ENCODE measurements at places on chromosomes 12 and 14.

DNA sequence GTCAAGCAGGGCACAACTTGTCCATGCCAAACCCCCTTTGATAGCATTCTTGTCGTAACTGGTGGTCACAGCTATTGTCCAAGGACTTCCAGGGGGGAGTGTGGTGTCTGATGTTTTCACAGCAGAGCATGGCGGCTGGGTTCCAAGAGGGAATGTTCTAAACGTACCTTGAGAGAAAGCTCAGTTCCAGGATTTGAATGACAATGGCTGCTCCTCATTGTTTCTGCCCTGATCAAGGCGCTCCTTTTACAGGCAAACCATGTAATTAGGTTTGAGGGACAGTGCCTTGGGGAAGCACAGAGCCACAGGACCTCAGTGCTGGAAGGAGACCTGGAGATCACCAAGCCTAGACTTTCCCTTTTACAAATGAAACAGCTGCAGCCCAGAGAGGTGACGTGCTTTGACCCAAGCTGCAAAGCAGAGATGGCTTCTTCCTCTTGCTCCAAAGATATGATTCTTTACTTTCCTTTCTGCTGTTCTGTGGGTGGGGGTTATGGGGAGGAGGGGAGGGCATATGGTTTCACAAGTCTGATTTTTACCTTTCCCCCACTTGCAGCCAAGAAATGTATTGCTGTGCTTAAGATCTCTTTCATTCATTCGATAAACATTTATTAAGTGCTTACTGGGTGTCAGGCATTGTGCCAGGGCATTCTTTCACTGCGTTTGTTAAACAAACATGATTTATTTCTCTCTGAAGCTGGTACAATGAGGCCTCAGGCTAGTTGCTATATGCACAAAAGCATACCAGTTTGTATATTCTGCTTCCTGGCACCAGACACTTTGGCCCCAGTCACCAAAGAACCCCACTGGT is 172.8 kb downstream of the KTN1 start:
- no peak for DNase-seq

- no peak for DNase-seq
These were observed 788 bp downstream of the ENO2 start for GRCh38 chr12:6914947-6915788.

- no peak for DNase-seq
These were observed 50.4 kb downstream of the RPH3A start for GRCh38 chr12:112841906-112842305.

DNA sequence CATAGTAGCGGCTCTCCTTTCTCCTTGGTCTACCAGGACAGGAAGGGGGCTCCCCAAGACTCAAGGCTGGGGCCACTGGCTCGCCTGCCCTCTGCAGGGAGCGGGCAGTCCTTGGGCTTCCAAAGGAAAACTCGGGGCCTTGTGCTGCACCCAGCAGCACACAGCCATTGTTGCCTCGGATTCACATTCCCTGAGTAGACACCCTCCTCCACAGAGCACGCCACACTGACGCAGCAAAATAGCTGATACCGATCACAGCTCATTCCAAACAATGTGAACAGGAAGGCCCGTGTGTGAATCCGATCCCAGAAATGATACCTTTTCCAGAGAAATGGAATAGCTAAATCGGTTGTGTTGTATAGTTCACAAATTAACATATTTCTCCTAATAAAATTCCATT is 65.1 kb upstream of the DYNC1H1 start:
- no peak for DNase-seq

DNA sequence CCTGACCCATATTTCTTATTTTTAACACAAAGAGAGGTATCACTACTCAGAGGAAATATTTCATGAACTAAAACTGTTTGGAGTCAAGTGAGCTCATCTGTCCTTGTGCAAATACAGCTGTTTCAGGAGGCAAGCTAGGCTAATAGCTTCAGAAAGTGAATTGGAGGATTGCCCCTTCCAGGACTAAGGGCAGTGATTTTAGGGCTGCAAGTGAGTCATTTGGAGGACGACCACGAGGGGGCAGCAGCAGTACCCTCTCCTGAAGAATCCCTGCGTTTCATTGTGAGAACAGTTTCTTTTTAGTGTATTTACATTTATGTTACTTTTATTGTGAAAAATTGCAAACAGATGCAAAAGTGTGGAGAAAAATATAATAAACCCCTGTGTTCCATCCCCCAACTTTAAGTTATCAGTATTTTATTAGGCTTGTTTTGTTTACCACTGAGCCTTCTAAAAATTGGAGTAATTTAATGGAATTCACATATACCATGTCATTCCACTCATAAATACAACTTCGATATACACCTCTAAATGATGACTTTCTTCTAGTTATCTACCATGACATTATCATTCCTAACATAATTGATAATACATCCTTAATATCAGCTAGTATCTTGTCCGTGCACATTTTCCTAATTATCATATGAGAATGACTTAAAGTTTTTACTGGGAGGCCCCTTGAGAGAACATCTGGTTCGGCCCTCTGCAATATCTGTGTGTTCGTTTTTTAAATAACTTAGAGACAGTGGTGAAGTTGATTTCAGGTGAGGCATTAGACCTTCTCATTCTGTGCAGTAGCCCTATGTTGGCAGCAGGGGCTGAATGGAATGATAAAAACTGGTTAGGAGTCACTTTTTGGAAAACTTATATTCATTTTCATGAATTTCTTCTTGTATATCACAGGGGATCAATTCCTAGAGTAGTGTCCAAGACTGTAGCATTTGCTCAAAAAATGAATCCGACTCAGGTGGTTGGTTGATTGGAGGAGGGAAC is 13.7 kb downstream of the FOXJ2 start:
- DNase-seq, result no peak

DNA sequence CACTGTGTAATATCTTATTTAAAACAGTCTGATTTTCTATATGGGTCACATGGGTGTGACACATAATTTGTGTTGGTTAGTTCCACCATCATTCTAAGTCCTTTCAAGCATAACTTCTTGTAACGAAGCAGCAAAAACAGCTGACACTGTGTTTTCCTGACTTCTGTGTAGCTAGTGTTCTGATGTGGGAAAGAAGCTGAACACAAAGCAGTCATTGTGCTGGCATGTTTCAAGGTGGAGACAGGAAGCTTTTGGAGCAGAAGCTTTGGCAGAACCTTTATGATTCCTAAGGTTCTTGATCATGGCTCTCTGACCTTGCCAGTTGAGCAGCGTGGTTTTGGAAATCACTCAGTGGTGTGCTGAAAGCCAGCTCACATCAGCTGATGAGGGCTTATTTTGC is 351.7 kb upstream of the MDGA2 start:
- DNase-seq, result no peak

DNA sequence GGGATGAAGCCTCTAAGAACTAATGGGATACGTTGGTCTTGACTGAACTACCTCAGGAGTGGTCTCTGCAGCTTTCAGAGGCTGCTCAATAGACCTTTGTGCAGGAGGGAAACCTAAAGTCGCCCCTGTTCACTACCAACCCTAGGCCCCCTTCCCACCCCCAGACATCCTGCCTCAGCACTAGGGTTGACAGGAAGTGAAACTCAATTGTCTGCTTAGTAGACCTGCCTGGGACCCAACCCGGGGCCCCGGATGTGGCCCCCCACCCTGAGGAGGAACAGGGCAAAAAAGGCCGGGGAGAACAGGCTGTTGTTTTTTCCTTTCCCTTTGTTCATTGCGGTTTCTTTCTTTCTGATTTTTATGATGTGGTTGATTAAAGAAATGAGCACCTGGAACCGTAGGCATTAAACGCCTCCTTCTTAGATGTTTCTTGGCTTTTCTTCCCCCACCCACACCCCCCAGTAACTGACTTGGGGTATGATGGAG is 1.6 kb upstream of the DGKA start:
- no peak for DNase-seq

- DNase-seq, result no peak
These were observed 25.0 kb downstream of the RXYLT1 start for GRCh38 chr12:63804746-63805145.

- DNase-seq, result no peak
These were observed 17.8 kb downstream of the CDK2AP1 start for GRCh38 chr12:123253641-123254459.

DNA sequence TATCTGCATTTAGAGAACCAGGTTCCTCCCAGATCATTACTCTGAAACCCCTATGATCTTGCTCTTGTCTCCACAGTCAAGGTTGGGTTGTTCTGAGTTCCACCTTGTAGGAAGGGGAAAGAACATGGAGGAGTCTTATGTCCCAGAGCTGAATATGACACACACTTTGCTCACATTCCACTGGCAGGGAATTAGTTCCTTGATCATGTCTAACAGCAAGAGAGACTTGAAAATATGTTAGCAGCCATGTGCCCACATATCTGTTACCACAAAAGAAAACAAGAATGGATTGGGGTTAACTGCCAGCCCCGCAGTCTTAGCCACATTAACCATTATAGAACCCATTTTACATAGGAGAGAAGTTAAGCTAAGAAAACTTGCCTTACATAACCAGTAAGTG is 71.1 kb upstream of the MDM1 start:
- DNase-seq, result no peak

DNA sequence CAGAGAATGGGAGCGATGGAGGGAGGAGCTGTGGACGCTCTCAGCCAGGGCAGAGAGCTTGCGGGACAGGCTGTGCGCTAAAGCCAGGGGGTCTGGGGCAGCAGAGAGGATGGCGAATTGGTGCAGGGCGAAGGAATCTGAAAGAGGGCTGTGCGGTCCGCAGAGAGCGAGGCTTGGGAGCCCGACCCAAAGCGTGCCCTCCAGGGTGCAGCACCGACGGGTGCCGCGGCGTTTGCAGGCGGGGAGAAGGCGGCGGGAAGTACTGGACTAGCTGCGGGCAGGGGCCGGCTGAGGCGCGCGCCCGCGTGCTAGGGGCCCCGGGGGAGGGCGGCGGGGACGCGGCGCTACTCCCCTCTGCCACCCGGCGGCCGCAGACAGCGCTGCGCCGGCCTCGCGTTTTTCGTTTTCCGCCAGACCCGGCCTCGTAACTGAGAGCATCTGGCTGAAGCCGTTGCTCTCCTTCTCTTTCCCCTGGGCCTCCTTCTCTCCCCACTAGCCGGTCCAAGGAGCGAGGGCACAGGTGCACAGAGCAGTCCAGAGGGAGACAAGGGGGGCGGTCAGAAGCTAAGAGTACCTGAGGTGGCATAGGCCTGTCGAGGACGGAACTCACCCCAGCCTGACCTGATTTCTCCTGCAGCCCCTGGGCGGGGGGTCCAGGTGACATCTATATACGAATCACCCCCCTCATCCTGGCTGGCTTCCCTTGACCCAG is 24.9 kb downstream of the SLC6A12 start:
- DNase-seq, result no peak

DNA sequence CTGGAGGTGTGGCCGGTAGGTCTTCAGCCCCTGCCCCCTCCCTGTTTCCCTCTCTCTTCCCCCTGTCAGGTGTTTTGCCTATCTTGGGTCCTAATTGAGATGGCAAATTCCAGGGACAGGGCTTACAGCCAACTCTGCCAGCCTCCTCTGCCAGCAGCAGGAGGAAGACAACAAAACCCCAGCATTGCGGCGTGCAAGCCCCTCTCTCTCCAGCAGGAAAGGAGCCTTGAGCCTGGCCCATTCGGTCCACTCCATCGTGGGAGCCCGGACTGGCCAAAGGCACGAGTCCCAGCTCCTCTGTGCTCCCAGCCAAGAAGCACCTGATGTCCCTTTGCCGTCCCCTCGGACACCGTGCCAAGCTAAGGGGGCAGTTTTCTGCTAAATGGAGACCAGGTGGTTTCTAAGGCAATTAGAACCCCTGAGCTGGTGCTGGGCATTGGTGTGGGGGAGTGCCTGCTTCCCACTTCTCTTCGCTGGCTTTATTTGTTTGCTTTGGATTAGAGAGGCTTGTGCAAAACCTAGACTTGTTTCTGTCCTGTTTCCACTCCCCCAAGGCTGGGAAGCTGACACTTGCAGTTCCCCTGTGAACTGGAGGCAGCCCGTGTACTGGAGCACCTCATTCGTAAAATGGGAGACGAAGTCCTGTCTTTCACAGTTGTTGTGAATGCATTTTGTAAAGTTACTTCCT is 57.1 kb upstream of the LHX5 start:
- DNase-seq, result no peak

GRCh38 chr12:55912908-55913307 is 14.8 kb downstream of the PYM1 start:
- DNase-seq, result no peak

DNA sequence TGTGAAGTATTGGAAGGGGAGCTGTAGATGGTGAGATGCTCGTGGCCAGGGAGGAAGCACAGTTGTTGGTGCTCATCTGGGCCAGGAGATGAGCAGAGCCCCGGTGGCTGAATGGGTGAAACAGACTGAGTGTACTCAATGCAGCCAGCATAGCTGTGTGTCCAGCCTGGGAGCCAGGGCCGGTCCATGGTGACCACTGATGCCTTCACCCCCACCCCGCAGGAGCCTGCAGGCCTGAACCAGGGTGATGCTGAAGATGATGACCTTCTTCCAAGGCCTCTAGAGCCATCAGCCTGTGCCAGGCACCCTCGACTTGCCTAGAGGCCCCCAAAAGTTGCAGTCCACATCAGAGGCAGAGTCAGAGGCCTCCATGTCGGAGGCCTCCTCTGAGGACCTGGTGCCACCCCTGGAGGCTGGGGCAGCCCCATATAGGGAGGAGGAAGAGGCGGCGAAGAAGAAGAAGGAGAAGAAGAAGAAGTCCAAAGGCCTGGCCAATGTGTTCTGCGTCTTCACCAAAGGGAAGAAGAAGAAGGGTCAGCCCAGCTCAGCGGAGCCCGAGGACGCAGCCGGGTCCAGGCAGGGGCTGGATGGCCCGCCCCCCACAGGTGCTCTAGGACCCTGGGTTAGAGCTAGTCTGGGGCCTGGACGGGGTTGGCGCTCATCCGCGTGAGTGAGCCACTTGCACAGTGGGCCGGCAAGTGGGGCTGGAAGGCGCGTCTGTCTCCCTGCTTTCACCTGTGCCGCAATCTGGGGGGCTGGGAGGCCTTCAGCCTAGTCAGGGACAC is 3.0 kb downstream of the TNFAIP2 start:
- DNase-seq, result no peak

DNA sequence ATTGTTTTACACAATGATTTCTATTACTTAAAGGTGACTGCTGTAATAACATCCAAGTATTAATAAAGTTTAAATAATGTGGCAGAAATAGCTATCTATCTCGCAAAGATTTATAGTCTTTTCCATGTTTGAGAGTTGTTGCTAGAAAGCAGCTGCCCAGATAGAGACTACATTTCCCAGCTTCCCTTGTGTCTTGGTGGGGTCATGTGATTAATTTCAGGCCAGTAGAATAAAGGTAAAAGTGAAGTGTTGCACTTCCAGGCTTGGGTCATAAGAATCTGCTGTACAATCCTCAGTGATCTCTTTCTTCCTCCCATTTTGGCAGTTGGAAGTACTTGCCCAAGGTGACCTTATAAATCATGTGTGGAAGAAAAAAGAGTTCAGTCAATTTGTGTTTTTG is 449.7 kb upstream of the USP15 start:
- no peak for DNase-seq

- no peak for DNase-seq
These were observed 25.9 kb upstream of the CRIP2 start for GRCh38 chr14:105448706-105449111.

GRCh38 chr12:30902596-30902995 is 24.0 kb upstream of the TSPAN11 start:
- no peak for DNase-seq
